Astrocyte (in vitro differentiated cells and primary cell): ENCODE measurements at places on chromosomes 12 and 14.
A peak's percentile ranks its signal among the peaks of the same experiment; 100 is the strongest.

- no peak for DNase-seq
Measured at GRCh38 chr12:52643233-52644077, 8.6 kb downstream of the KRT2 start.

DNA sequence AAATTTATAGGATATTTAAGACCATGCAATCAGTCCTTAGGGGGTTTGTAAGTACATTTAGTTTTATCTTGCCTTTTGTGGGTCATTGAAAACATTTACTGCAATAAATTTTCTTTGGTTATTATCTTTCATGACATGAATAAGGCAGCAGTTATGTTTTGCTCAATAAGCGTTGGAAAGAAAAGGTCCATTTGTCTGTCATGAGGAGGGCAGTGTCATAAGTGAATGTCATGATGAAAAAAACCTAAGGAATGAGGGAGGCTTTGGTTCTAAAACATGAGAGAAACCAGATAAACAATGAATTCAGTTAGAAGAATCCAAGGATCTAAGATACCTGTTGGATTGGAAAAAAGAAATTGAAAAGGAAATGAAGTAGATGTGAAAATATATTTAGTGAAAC lies 209.4 kb downstream of the NAV3 start:
- peak; percentile 23 for DNase-seq

DNA sequence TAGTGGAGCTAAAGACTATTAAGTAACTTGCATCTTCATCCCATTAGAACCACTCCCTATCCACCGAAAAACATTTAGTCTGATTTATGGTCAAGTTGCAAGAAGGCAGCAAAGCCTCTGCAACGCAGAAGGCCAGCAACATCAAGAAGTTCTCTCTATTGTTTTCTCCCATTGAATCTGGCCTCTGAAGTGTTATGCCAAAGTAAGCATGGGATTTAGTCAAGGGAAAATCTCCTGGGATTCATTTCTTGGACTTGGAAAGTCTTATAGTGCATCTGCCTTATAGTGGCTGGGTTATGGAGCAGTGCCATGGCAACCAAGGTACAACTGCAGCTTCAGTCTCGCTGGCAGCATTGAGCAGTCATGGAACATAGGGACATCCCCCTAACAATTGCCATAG lies 87.7 kb upstream of the KRR1 start:
- no peak for DNase-seq

DNA sequence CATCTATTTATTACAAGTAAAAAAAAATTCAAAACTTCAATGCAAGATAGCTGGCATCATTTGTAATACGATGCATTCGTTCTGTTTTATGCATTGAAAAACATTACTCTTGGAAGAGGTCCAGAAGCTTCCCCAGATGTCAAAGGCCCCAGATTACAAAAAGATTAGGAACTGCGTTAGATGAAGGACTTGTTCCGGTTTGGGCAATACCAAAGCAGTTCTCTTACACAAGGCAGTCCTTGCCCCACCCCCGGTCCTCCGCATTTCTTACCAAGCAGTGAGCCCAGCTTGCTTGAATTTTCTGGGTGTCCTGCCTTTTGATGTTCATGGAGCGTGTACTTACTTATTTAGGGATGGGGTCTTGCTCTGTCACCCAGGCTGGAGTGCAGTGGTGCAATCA lies 4.8 kb upstream of the HVCN1 start:
- no peak for DNase-seq

DNA sequence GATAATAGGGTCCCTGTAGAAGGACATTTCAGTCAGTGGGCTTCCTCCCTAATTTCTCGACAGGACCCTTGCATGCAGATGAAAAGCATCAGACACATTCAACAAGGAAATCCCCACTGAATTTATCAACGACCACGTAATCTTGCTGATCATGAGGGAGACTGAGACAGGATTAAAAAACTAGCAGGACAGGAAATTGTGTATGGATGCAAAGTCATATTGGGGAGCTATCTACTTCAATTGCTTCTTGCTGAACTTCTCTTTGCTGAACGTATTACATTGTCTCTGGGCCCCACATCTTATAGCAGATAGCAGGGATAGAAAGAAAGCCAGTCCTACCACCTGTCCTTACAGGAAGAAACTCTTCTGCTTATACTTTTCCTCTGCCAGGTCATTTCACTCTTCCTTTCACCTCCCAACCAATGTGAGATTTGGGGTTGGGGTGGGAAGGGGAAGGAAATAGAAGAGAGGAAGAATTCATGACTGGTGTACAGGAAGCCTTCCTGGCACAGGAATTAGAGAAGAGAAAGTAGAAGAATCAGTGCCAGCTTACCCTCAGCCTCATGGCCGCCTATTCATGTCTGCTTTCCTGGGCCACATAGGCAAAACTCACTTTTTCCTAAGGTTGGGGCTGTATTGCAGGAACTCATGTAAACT lies 333.3 kb downstream of the ZFP36L1 start:
- DNase-seq, result no peak

GRCh38 chr12:78684419-78684818 lies 180.2 kb upstream of the SYT1 start:
- no peak for DNase-seq

GRCh38 chr14:49461529-49462401 lies 124.4 kb downstream of the RPS29 start:
- peak; percentile 62 for DNase-seq

GRCh38 chr12:51357374-51358047 lies 11.0 kb upstream of the CELA1 start:
- DNase-seq, result no peak

DNA sequence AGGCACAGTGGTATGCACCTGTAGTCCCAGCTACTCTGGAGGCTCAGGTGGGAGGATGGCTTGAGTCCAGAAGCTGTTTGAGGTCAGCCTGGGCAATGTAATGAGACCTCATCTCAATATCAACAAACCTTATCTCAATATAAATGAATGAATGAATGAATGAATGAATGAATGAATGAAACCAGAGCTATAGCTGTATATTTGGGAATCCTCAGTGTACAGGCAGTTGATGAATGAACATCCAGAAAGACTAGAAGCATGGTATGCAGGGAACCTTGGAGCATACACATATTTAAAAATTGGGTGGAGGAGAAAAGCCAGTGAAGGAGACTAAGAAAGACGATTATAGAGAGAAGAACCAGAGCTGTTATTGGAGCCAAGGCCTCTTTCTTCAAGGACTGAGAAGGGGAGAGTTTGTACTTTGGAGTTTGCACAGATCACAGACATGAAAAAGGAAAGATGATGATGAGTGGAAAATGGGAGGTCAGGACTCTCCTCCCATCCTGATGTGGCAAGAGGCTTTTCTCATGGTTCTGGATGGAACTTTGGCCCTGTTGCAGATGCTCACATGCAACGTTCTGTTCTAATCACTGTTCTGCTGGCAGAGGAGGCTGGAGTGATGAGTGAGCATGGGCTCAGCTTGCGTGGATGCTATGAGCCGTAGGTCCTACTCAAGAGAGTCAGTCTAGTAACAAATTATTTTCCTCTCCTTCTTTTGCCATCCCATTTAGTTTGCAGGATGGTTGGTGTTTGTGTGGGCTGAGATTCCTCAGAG lies 114.4 kb downstream of the PRKCH start:
- DNase-seq, result no peak

DNA sequence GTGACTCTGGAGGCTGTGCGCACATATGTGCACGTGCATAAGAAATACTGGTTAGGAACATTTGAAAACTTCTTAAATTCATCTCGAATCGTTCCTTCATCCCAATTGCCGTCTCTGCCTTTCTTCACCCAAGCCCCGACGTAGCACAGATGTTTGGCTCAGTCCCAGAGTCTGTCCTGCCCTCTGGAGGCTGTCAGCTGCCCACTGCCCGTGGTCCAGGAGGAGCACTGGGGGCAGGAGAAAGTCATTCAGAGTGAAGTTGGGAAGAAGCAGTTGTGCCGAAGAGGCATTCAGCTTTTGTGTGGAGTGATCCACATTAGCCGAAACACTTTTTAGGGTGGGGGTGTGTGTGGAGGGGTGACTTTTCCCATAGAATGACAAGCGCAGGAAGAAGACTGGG lies 124.9 kb downstream of the TSPAN9 start:
- no peak for DNase-seq

- no peak for DNase-seq
Measured at GRCh38 chr14:69183735-69184134, 7.6 kb upstream of the EXD2 start.

GRCh38 chr12:128408669-128409068 lies 141.7 kb downstream of the TMEM132C start:
- DNase-seq, result no peak

GRCh38 chr14:99530407-99531155 lies 49.4 kb downstream of the CCNK start:
- DNase-seq, result peak; percentile 35

DNA sequence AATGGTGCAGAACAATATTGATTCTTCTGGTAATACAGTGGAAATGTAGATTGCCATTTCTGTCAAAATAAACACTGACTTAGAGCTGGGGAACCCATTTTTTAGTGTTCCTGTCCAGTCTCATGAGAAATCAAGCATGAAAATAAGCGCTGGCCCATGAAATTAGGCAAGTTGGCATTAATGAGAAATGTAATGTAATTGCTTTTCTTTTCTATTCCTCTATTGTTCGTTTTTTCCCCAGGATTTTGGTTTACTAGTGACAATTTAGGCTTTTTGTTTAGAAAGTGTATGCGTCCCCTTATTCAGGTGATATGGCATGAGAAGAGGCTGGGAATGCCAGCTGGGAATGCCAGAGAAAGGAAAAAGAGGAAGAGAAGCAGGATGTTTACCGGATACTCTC lies 64.4 kb upstream of the KICS2 start:
- DNase-seq, result no peak

- DNase-seq, result peak; percentile 39
Measured at GRCh38 chr14:52325126-52325525, 11.0 kb downstream of the PTGER2 start.

GRCh38 chr12:109994401-109995175 lies 1.6 kb downstream of the GIT2 start:
- no peak for DNase-seq

GRCh38 chr14:23694085-23694948 lies 58.2 kb downstream of the DHRS2 start:
- DNase-seq, result no peak

DNA sequence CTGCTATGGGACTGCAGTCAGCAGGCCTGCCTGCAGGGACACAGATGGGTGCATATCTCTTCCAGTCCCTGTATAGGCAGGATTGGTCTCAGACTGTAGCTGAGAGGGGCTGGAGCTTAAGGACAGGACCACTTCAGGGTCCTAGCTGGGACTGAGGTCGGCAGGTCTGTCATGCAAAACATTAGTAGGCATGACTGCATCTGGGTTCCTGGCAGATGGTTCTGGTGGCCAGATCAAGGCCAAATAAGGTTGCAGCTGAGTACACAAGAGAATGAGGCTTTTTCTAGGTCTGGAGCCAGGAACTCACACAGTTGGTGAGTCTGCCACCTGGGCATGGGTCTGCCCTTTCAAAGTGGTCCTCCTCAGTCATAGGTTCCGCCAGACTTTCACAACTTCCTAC lies 155.8 kb downstream of the TPH2 start:
- DNase-seq, result no peak

DNA sequence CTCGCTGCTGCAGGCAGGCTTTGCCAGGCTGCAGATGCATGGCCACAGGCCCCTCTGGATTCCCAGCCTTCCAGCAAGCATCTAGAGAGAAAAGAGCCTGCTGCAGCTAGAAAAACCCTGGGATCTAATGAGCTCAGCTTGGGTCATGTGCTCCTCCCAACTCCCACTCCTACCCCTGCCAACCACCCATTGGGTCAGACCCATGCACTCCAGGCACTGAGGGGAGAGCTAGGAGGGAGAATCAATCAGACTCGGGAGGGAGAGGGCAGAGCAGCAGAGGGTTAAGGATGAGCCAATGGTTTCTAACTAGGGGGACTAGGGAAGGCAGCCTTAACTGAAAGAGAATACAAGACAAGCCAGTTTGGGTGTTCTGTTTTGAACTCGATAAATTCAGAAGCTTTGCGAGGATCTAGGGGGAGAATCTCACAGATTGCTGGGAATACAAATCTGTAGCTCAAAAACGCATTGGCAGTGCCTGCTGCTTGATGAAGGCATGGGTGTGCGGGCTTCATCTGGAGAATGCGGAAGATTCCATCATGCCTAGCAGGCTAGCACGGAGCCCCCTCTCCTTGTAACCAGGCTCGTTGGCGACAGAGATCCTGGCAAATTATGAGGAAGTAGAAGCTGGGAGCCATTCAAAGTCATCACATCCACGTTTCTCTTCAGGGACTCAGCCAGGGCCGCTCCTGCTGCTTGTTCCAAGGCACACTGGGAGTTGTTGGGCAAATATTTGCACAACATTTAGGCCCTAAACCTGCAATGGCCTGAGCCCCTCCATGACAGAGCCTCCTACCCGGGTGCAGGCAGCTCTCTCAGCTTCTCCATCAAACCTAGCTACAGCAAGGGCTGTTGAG lies 56.4 kb downstream of the VCPKMT start:
- no peak for DNase-seq

DNA sequence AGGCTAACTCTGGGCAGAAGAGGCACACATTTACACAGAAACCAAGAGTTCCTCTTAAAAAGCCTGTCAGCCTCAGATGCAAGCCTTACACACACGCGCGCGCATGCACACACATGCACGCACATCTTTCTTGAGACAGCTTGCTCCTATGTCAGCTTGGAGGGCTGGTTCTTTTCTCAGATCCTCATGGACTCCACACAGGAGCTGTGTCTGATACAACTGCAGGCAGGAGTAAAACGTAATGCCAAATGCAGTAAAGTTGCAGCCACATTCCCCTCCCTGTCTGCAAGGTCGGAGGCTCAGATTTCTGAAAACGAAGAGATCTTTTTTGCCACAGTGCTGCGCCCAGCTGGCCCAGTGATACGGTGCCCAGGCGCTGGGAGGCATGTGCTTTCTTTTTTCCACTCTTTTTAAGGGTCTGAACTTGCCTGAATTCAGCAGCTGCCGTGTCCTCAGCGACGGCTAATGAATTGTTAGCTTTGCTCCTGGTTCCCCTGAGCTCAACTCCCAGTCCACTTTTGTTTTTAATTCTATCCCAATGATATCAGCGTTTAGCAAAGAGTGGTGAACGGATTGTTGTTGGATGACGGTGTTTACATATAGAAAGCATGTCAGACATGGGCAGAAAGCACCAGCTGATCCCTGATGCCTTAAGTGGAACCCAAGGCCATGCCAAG lies 72.9 kb upstream of the FOXN3 start:
- no peak for DNase-seq

DNA sequence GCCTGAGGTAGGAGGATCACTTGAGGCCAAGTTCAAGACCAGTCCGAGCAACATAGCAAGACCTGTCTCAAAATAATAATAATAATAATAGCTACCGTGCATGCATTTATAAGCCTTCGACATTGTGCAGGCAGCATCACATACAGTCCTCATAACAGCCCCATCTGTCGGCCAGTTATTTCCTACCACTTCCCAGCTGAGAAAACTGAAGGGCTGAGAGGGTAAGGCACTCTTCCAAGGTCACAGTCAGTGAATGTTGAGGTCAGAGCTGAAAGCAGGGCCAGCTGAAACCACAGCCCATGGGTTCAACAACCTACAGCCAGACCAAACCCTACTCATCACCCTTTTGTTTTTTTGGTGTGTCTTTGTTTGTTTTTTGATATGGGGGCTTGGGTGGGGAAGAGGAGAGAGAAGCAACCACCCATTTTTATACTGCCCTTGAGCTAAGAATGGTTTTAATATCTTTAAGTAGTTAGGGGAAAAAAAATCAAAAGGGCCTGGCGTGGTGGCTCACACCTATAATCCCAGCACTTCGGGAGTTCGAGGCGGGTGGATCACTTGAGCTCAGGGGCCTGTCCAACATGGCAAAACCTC lies 16.8 kb upstream of the ITPK1 start:
- DNase-seq, result peak; percentile 7

- DNase-seq, result no peak
Measured at GRCh38 chr12:7207866-7208625, 18.6 kb downstream of the PEX5 start.
